Activated naive CD8-positive, alpha-beta T cell treated with anti-CD3 and anti-CD28 coated beads, Interleukin-2, amount 50 U/mL, for 16 hours (primary cell): ENCODE measurements at places on chromosomes 2 and 18.

GRCh38 chr2:241617431-241618154 is 19.4 kb downstream of the THAP4 start:
- no peak for DNase-seq

- no peak for DNase-seq
Measured at GRCh38 chr2:15836689-15837610, 103.4 kb upstream of the MYCN start.

DNA sequence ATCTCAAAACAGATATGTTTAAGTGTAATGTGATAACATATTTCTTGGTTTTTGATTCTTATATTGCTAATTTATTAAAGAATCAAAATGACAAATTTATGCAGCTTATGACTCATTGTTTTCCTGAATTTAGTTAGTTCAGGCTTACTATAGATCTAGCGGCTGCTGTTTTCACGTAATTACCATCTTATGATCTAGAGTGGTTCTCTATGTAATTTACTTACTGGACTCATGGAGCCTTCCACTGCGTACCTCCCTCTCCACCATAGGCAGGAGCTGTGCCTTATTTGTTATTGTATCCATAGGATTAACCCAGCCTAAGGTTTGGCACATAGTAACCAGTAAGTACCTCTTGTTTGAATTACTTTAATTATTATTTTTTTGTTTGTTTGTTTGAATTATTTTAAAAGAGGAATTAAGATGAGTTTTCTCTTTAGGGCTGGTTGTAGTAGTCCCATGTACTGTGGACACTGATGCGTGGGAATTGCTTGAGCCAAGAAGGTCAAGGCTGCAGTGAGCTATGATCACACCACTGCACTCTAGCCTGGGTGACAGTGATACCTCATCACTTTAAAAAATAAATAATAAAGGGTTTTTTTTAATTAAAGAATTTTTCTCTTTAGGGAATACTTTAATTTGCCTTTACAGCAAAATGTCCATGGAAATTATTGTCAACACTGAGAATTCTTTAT is 165.5 kb downstream of the PHLPP1 start:
- DNase-seq = no peak

GRCh38 chr2:72765997-72766609 is 59.7 kb downstream of the EXOC6B start:
- no peak for DNase-seq

- no peak for DNase-seq
Measured at GRCh38 chr2:227428731-227429285, 41.1 kb upstream of the SCYGR1 start.

GRCh38 chr18:23302851-23303527 is 150.1 kb upstream of the RIOK3 start:
- DNase-seq = no peak

- DNase-seq = no peak
Measured at GRCh38 chr2:238925281-238925680, 77.4 kb downstream of the TWIST2 start.

GRCh38 chr2:43430489-43430888 is 165.3 kb downstream of the THADA start:
- DNase-seq = no peak

DNA sequence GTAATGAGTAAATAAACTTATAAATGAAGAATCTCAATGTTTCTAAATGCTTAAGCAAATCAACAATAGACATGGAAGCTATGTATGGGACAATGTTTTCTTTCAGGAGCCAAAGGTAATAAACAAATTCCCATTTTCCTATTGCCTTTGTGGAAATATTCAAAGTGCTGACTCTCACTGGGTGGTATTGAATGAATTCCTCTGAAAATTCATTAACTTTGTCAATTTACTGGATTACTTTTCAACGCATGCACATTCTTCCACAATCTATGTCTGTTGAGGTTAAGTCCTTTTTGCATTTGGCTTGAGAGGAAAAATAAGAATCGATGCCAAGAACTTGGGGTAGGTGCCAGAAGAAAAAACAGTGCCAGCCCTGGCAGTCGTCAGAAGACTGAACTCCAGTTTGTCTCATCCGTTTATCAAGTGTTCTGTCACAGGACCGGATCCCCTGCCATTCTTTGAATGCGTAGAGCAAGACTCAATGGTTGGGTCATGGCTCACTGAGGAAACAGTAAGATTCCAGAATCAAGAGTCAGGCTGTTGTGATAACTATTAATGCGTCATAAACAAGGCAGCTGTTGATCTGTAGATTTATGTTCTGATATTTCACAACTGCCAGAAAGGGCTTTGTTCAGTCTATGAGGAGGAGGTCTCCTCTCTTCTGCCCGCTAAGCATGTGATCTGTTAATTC is 133.3 kb downstream of the GFPT1 start:
- no peak for DNase-seq

DNA sequence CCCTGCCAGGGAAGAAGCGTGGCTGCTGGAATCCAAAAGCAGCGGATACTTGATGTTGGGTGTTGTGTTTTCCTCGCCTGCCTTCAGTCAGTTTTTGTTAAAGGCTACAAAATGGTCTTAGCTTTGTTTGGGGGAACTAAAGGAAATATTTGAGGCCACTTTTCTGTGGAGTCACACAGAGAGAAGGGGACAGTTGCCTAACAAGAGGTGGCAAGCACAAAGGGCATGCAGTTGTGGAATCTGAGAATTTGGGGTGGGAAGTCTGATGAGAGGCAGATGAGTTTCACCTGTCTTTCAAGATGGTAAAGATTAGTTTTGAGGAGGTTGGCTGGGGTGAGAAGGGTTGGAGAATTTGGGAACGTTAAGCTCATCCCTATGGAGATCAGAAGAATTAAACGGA is 2.9 kb downstream of the MALT1 start:
- no peak for DNase-seq

DNA sequence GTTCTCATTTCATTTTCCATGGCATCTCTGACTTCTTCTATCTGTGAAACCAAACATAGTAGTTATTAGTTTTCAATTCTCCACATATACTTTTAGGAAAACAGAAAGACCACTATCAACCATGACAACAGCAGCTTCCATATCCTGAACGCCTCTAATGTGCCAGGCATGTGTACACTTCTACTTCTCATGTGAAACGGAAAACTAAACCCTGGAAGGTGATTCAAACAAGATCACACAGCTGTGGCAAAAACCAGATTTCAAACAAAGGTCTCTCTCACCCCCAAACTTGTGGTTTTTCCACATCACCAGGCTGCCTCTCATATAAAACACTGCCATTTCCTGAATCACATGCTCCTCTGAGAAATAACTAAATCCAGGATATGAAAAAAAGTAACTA is 41.8 kb downstream of the PTCD3 start:
- no peak for DNase-seq

GRCh38 chr2:60992985-60993392 is 24.5 kb upstream of the PEX13 start:
- no peak for DNase-seq

DNA sequence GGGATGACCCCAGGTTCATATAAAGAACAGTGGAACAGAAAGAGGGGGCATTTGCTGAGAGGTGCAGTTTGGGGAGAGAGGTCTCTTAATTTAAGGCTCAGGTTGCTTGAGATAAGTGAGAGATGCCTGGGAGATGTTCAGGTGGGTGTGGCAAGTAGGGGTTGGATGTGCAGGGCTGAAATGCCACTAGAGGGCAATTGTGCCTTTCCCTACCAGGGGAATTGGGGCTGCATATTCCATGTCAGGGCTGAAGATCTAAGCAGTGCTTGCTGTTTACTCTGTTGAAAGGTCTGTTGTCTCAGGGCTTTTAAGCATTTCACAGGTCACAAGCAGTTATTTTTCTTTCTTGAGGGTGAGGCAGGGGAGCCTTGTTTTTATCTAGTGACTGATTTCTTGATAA is 7.8 kb downstream of the CCDC85A start:
- no peak for DNase-seq

GRCh38 chr2:81839780-81840179 is 1535.2 kb upstream of the LRRTM1 start:
- no peak for DNase-seq

DNA sequence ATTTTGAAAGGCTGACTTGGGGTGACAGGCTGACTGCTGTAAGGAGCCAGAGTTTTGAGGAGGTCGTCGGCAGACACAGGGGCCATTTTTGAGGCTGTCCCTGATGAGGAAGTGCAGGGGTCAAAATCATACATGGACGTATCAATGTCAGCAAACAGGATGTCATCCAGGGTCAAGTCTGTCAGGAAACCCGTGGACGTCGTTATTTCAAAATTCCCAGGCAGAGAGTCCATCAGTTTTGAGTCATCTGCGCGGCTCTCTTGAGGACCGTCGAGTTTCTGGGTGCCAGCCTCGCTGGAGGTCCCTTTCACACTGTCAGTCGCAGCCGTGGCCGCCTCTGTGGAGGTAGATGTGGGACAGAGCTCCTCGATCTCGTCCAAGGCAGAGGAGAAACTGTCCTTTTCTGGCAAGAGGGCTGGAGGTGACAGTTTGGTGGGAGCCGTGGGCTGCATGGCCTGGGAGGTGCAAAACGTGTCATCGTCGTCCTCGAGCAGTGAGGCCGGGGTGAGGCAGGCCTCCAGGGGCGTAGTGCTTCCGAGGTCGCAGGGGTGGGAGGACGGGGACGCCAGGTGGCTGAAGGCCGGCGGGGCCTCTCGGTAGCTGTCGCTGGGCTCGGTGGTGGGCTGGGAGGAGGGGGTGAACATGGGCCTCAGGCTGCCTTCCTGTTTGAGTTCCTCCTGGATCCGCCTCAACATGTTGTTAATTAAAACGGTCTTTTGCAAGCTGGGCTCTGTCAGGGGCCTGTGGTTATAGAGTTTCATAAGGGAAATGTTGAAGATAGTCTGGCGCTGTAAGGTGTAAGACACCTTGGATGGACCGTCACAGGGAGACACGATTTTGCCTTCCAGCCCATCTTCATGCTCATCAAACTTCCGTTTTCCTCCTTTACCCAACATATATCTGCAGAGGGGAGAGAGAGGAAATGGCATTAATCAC is 17.5 kb downstream of the SERTAD2 start:
- no peak for DNase-seq

GRCh38 chr18:32701313-32701712 is 71.5 kb downstream of the KLHL14 start:
- DNase-seq = no peak

DNA sequence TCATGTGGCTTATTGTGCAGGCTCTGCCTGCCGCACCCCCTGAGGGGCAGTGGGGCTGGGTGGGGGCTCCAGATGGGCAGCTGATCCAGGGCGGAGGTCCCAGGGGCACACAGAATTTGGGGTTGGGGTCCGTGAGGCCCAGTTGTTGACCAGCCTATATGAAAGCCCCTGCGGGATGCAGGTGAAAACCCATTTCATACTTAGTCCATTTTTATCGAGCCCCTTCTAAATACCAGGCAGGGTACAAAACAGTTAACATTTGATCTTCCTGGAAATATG is 30.6 kb downstream of the MYO7B start:
- no peak for DNase-seq

DNA sequence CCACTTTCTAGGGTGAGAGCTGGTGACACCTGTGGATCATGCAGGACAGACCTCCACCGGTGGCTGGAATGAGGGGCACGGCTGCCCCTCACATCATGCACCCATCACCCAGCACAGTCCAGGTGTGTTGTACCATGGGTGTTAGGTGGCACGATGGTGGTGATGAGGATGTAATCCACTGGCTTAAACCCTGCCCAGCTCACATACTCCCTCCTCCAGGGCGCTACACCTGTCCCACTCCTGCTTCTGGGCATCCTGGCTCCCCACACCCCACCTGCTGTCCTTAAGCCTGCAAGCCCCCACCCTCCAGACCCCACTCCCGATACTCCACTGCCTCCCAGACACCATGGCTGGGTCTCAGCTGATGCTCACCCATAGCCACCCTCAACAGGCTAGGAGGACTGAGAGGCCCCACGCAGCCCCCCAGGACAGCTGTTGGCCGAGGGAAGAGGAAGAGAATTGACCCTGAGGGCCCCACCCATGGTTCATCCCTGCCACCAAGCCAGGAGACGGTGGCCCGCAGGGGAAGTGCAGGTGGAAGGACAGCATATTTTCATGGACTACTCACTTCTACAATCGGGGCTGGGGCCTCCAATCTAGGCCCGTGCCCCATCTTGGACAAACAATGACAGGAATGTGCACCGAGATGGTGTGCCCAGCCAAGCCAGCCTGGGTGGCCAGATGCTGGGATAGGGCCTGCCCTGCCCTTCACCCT is 34.3 kb downstream of the MAL start:
- no peak for DNase-seq

DNA sequence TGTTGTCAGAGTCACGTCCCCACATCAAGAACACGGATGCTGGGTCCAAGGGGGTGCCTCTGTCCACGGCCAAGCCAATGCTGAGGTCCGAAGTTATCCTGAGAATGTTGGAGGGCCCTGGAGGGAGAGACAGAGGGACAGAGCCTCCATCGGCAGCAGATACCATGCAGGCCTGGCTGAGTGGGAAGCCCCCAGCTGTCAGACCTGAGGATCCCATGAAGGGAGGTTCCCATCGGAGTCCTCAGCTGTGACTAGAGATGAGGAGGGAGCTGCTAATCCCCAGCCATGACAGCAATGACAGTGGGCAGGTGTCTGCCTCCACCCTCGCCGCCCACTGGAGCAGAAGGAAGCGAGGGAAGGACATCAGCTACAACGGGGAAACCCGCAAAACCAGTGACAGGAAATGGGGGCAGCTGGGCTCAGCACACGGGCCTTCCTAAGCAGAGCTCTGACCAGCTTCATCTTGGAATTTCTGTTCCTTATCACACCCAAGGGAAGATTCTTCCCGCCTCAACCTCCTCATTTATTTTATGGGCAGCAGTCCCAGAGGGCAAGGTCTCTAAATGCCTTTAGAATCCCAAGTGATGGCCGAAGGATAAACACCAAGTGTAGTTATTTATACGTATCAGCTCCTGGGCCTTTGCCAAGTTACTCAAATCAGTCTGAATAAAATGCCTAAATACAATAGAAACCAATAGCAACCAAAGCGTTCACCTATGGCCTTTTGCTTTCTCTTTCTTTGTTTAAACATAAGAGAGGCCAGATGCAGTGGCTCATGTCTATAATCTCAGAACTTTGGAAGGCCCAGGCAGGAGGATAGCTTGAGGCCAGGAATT is 32.2 kb downstream of the FAM178B start:
- no peak for DNase-seq

DNA sequence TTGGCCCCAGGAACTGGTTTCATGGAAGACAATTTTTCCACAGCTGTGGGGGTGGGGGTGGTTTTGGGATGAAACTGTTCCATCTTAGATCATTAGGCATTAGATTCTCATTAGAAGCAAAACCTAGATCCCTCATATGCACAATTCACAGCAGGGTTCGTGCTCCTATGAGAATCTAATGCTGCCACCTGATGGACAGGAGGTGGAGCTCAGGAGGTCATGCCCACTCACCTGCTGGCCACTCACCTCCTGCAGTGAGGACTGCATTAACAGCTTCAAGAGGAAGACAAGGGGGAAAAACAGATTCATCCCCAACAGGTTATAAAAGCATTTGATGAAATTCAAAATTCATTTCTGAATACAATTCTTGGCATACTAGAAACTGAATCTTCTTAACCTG is 38.5 kb downstream of the THAP4 start:
- DNase-seq = no peak

GRCh38 chr2:42425697-42426096 is 64.7 kb upstream of the COX7A2L start:
- DNase-seq = no peak

- no peak for DNase-seq
Measured at GRCh38 chr2:239457586-239458445, 57.0 kb upstream of the HDAC4 start.
